T-cell (primary cell): ENCODE measurements at places on chromosomes 1 and 21.
A peak's percentile ranks its signal among the peaks of the same experiment; 100 is the strongest.

- DNase-seq: no peak
These were observed 818.0 kb downstream of the LTN1 start for GRCh38 chr21:28174701-28175100.

DNA sequence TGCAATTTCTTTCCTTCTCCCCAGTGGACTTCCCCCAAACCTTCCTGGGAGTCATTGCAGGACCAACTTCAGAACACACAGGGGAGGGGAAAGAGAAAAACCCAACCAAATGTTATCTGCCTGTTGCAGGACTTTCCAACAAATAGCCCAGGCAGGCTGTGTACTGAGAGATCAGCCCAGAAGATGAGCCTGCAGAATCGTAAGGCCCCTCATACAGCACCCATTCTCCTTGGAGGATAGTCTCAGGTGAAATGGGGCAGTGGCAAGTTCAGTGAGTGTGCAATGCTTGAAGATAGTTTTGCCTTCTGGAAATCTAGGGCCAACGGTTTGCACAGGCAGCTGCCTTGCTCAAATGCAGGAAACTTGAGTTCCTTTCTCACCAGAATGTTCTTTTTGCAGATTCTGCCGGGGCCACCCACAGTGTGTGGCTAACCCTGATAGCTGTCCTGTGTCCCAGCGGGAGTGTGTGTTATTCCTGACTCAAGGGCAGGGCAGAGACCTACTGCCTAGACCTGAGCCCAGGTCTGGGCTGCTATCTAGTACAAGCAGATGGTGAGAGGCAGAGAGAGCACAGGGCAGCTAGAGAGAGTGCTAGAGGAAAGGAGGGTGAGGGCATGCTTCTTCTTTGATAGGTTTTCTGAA lies 48.8 kb downstream of the GADD45A start:
- no peak for DNase-seq

DNA sequence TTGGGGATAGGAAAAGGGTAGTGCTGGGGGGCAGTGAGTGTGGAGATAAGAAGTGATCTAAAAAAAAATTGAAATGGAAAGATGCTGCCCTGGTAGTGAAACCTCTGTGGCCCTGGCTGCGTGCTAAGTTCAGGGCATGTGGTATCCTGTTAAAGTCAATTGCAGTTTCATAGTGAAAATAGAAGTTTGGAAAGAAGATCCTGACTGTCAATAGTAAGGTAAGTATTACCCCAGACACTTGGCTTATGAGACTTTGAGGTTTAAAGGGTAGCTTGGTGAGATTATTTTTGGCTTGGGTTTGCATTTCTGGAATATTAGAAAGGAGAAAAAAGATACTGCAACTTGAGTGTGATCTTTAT lies 6.8 kb downstream of the ARID1A start:
- DNase-seq: no peak

DNA sequence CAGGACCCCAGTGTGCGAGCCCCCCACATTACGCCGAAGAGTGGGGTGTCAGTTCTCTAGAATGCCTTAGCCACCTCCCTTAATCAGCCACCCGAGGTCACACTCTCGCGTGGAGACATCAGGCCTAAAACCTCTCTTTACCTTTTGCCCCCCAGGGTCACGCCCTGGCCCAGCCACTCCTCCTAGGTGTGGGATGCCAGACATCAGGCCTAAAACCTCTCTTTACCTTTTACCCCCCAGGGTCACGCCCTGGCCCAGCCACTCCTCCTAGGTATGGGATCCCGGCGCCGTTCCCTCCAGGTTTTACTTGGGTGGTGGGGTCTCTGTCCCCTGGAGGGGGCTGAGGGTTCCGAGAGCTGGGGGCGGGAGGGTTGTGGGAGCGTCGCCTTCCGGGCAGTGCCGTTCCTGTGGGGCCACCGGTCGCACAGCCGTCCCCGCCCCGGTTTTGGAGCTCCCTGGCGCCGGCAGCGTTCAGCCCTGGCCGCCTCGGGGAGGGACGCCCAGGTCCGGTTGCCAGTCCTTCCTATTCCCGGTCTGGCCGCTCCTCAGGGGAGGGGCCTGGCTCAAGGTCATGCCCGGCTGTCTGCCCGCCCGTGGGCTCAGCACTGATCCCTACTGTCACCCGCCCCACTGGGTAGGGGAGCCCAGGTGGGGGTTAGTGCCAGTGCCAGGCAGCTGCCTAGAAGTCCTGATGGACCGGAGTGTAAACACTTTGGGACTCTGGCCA lies 882 bp downstream of the VPS13D start:
- no peak for DNase-seq

DNA sequence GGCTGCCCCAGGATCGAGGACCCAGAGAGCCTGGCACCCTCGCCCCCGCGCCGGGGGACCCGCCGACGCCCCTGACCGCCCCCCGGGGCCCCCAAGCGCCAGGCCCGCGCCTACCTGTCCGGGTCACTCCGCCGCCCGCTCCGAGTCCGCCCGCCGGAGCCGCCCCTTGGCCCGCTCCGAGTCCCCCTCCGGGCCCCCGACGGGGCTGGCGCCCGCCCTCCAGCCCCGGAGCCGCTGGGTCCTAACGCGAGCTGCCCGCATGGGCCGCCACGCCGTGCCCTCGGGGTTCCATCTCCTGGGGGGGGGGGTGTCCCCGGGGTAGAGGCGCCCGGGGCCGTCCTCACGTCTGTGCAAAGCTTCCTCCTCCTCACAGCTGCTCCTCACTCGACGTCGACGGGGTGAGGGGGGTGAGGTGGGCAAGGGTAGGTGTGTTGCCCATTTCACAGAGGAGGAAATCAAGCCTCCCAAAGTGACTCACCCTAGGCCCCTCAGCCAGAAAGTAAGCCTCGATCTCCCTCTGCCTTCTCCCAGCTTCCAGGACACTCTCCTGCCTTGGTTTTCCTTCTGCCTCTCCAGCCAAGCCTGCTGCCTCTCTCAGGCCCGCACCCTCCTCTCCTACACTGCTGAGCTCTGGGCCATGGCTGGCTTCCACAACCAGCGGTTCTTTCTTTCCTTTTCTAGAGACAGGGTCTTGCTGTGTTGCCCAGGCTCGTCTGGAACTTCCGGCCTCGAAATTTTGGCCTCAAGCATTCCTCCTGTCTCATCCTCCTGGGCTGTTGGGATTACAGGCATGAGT lies at the start of gene MFAP2:
TSS of gene MFAP2 (minus strand) at position 148 of the 796 bp plus-strand sequence. CDS start 2,347 bp downstream, outside the sequence.
- no peak for DNase-seq

DNA sequence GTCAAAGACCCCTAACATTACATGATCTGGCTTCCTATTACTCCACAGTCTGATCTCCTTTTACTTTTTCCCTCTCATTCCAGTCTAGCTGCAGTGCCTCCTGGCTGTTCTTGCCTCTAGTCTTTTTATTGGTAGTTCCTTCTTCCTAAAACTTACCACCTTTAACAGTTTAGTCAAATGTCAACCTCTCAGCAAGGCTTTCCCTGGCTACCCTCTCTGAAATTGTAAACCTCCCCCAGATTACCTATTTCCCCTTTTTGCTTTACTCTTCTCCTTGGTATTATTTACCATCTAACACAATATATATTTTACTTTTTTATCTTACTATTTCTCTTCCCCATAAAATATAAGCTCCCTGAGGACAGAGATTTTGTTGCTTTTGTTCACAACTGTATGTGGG lies 129.6 kb downstream of the CLEC20A start:
- DNase-seq: no peak

- no peak for DNase-seq
These were observed 617.1 kb upstream of the PTBP2 start for GRCh38 chr1:96104506-96104905.

DNA sequence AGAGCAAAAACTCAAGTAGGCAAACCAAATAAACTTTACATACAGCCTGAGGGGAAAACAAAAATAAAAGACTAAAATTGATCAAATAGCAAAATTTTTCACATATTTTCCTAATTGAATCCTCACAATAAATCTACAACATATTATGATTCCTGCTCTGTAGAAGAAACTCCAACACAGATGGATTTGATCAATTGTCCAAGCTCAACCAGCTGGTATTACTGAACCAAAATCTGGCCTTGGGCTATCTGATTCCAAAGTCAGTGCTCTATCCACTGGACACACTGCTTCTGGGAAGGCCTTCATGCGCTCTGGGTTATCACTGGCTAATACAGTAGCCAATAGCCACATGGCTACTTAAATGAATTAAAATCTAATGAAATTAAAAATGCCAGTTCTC lies 39.3 kb downstream of the PCNX2 start:
- DNase-seq: no peak

DNA sequence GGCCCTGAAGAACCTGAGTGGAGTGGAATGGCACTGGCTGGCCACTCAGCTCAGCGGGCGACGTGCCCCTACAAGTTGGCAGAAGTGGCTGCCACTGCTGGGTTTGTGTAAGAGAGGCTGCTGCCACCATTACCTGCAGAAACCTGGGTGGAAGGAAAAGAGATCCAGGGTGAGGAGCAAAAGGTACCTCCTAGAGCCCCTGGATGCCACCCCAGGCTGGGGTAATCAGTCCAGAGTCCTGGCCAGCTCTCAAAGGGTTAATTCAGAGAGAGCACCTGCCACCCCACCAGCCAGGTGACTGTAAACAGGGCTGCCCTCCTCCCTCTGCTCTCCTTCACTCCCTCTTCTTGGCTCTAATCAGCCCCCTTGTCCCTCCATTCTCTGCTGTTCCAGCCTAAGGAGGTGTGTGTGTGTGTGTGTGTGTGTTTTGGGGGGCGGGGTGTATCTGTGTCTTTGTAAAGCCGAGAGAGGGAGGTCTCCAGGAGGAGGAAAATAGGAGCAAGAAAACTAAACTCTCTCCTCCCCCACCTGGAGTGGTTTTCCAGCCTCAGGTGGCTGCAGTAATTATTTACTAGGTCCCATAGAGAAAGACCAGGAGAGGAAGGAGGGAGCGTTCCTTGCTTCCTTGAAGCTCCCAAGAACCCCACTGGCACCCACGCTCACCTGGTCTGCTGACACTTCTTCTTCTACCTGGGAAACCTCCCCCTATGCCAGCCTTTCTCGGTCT lies 12.6 kb downstream of the TRIM46 start:
- DNase-seq: no peak

DNA sequence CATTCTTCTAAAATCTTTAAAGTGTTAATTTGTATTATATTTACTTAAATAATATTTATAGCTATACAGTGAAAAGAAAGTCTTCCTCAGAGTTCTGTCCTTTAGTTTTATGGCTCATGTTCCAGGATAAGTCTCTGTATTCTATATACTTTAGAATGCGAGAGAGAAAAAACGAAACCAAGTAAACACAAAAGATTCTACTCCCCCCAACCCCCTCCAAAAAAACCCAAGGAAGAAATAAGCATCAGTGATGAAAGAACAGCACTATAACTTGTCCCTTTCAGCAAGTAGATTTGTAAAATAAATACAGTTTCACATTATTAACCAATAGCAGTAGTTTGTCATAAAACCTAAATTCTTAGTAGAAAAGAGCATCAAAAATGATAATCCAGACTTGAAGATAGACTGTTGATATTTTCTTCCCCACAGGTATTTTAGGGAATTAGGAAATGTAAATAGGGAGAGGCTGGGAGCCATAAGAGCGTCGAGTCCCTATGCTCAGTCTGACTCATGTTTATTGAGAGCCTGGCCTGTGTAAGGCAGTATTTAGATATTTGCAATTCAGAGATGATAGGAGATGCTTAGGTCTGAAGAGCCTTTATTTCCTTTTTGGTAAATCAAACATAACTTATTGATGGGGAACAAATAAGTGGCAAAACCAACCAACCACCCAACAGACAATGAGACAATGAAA lies 35.5 kb downstream of the CDC14A start:
- DNase-seq: no peak

GRCh38 chr1:101520302-101520701 lies 283.5 kb downstream of the S1PR1 start:
- no peak for DNase-seq

- no peak for DNase-seq
These were observed 70.6 kb upstream of the GORAB start for GRCh38 chr1:170461291-170461747.

DNA sequence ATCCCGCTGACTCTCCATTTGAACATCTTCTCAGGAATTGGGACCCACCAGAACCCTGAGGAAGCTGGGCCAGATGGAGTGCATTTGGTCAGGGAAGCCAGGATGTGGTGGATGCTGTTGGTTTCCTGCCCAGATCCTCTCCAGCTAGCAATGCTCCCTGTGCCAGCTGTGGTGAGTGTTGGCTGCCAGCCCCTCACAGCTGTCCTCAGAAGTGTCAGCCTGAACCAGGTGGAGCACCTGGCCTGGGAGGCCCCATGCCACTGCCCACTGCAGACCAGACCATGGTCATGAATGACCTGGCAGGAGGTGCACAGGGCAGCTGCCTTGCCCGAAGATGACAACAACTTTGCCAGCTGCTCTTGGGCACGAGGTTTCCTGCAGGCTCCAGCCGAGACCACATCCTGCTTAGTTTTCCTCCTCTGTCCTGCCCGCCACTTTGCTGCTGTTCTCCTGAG lies 54.4 kb downstream of the PRSS38 start:
- peak; percentile 37 for DNase-seq

- DNase-seq: no peak
These were observed 41.6 kb upstream of the SEC16B start for GRCh38 chr1:178011465-178011828.

DNA sequence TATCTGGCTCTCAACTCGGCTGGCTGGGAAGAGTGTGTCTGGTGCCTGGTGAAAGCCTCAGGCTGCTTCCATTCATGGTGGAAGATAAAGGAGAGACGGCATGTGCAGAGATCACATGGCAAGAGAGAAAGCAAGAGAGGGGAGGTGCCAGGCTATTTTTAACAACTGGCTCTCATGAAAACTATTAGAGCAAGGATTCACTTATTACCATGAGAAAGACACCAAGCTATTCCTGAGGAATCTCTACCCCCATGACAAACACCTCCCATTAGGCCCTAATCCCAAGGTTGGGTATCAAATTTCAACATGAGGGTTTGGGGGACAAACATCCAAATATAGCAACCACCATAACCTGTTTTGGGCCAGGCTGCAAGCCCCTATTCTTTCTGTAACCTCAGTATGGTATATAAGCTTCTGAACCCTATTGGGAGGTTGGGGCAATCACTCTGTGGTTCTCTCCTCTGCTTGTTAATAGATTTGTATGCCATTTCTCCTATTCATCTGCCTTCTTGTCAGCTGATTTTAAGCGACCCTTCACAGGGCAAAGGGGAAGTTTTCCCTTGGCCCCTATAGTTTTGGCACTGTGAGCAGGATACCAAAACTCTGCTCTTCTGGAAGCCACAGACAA lies 179.0 kb upstream of the TNR start:
- DNase-seq: no peak

DNA sequence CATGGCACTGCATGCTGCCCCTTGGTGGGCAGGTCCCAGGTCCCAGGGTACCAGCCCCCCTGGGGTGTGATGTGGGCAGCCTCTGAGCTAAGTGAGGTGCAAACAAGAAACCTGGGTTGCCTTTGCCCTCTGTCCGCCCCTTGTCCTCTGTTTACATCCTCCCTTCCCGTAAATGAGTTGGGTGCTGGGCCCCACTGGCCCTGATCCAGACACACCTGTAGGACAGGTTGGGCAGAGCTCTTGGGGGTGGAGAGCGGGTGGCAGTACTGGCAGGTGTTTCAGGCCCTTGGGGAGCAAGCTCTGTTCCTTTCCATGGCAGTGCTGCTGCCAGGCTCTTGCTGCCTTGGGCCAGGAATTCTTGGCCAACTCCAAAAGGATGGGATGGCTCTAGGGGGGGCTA lies 35.8 kb downstream of the ELF3 start:
- DNase-seq: no peak

DNA sequence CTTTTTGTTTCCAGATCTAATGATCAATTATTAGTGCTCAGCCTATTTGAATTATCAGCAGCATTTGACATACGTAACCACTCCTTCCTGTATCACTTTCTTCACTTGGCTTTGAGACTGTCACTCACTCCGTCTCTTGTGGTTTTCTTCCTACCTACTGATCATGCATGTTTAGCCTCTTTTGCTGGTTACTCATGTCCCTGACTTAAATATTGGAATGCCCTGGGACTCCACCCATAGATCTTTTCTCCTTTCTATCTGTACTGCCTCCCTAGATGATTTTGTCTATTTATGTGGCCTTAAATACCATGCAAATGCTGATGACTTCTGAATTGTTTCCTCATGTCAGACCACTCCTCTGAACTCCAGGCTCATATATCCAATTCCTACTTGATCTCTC lies 57.7 kb upstream of the PDE4B start:
- no peak for DNase-seq
